GM19239 (cell line): ENCODE measurements at places on chromosomes 3 and 15.

DNA sequence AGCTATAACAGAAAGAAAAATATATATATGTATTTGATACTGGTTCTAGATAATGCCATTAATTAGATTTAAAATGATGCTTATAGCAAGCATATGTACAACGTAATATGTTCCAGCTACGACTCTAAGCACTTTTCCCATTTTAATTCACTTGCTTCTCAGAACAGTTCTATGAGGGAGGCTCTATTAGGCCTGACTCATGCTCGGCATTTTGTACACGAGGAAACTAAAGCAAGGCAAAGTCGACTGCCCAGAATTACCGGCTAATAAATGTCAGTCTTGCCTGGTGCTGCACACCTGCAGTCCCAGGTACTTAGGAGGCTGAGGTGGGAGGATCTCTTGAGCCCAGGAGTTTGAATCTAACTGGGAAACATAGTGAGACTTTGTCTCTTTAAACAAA is 106.0 kb downstream of the PTPRG start:
- no peak for DNase-seq

GRCh38 chr15:95304947-95305400 is 1025.5 kb upstream of the NR2F2 start:
- DNase-seq, result no peak

GRCh38 chr3:196789885-196790359 is 50.3 kb downstream of the PAK2 start:
- DNase-seq, result no peak

- no peak for DNase-seq
Measured at GRCh38 chr3:58043933-58044332, 35.7 kb downstream of the FLNB start.

DNA sequence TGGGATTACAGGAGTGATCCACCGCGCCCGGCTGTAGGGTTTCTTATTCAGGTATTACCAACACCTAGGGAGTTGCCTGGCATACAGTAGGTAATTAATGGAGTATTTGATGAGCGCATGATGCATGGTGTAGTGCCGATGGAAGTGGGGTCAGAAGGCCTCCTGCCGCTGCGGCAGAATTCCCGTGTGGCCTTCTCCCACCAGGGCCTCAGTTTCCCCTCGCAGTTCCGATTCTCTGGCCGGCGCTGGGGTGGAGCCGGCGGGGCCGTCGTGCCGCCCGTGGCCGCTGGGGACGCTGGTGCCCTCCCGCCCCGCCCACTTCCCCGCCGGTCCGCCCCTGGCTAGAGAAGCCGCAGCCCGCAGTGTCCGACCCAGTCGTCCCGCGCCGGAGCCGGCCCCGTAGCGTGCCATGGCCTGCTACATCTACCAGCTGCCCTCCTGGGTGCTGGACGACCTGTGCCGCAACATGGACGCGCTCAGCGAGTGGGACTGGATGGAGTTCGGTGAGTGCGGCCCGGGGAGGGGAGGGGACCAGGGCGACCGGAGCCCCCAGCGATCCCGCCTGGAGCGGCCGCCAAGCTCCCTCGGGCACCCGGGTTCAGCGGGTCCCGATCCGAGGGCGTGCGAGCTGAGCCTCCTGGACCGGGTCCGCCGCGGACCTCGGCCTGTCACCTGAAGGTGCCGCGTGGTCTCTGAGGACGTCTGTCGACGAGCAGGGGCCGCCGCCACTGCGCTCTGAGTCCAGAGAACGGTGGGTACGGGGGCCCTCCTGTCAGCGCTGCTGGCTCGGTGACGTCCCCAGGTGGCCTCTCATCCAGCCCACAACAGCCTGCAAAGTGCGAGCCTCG is at the start of gene IRAK2:
Gene IRAK2, plus strand, starts transcription at position 374 of the 848 bp plus-strand sequence. Its CDS starts 36 bp downstream, at position 410.
- DNase-seq, result peak; percentile 73

DNA sequence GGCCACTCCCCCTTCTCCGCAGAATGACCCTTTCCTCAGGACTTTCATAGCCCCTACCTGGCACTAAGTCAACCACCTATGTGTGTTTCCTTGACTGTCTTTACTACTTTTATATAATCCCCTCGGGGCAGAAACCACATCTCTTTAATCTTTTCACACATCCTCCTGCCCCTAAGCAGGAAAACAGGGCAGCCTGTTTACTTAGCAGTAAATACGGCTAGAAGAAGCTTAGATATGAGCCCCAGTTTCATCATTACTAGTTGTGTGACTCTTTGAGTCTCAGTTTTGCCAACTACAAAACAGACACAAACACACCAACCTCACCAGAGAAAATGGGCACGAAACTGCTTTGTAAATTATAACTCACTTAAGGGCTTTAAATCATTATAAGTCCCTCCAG is 98.3 kb downstream of the CYP19A1 start:
- DNase-seq, result no peak

DNA sequence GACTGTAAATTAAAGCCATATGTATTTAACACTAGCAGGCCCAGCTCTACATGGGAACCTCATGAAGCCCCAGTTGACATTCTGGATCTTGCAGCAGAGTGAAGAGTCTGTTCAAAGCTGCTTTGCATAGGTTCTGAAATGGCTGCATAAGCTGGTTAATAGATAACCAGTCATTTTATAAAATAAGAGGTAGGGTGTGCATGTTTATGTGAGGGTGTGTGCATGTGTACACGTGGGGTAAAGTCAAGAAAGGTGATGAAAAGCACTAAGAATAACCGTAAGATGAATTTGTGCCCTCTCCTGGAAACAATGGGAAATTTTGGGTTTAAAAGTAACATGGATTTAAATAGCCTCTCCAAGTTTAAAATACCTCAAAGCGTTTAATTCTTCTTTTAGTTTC is 33.0 kb downstream of the PAQR9 start:
- DNase-seq, result no peak

DNA sequence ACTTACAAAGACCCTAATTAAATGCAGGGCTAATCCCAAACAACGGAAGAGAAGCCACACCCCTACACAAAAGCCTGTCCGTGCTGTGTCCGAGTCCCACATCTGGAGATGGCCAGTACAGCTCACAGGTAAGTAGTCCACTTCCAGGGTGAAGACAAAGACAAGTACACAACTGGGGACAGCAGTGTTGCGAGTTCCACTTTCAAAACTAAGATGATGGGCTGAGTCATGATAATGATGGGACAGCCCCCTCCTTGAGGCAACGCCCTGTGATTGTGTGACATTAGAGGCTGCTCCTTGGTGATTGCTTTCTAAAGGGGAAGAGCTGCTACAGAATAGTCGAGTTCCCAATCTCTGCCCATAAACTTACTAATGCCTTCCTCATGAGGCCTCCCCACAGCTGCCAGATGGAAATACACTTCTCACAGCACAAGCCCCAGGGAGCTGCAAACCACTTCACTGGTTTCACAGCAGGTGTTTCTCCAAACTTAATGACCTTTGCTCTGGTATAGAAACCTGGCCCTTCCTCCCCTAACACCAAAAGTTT is 27.6 kb downstream of the RFT1 start:
- DNase-seq, result peak; percentile 62

DNA sequence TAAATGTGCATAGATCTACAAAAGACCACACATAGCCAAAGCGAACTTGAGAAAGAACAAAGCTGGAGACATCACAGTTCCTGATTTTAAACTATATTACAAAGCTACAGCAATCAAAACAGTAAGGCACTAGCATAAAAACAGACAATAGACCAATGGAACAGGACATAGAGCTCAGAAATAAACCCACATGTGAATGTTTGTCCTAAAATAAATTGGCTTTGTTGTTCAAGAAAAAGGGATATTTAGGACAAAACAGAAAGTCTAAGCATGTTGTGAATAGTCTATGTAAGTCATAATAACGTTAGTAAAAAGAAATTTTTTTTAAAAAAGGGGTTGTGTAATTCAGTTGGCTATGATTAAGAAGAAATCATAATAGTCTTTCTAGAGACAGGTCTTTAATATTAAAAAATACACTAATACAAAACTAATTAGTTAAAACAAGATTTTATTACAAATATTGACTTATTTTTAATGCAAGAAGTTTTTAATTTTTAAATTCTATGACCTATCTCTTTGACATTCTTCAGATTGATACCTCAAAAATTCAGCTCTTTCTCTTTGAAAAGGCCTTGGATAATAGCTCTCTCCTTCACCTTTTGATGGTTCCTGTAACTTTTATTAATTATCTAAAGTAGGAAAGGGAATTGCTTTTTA is 11.6 kb downstream of the TMEM212 start:
- DNase-seq, result no peak

DNA sequence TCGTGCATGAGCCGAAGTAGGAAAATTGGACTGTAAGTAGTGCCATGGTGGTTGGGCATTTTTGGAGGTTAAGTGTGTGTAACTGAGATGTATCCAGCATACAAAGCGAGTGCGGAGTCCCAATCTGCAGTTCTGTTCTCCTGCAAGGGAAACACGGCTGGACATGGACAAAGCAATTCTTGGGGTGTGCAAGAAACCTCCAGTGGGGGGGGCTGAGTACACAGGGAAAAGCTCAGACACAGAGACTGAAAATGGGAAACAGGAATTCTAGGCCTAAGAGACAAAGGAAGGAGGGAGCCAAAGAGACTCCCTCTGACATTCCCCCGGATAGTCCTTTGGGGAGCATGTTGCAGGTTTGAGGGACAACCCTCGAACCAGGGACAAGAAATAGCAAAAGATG is 83.2 kb upstream of the PLSCR4 start:
- no peak for DNase-seq

DNA sequence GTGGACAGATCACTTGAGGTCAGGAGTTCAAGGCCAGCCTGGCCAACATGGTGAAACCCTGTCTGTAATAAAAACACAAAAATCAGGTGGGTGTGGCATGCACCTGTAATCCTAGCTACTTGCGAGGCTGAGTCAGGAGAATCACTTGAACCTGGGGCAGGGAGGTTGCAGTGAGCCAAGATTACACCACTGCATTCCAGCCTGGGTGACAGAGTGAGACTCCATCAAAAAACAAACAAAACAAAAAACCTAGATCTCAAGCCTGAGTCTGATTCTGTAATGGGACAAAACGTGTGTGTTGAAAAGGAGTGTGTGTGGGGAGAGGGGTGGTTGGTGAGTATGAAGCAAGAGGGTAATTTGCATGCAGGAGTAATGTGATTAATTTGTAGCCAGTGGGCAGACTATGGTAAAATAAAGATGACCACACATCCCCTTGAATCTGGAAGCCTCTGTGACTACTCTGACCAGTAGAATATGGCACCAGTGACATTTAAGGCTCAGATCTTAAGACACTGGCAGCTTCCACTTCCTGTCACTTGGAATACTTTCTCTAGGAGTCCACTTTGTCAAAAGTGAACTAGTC is 18.4 kb upstream of the OPA1 start:
- no peak for DNase-seq

- DNase-seq, result no peak
Measured at GRCh38 chr15:73617301-73617831, 15.8 kb downstream of the NPTN start.

GRCh38 chr3:61697301-61697700 is 135.9 kb downstream of the PTPRG start:
- DNase-seq, result no peak

DNA sequence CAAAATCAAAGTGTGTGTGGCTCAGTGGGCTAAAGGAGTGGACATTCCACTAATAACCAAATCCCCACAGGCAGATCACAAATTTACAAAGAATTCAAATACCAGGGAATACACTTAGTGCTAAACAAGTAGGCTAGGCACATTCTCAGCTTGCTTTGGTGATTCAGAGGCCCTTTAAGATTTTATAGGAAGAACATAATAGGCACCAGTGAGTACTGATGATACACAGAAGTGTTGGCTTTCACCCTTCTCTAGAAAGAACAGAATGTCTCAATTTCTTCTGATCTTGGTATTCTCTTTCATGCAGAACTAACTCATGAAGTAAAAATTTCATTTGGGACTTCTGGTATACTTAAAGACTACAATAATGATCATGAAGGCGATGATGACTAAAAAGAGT is 55.0 kb downstream of the POLR2M start:
- no peak for DNase-seq

DNA sequence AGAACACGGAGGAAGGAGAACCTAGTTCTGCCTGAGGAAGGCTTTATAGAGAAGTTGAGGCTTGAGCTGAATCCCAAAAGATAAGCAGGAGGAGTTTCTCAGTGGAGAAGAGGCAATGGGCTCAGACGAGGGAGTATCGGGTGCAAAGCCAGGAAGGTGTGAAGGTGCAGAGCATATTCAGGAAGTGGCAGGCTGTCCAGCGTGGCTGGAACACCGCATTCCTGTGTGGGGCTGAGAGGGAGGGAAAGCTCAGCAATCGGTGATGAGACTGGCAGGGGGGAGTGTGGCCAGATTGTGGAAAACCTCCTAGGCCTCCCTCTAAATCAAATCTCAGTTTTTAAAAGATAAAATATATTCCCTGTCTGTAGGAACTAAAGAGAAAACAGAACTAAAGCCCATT is 63.0 kb downstream of the ARHGAP31 start:
- no peak for DNase-seq

DNA sequence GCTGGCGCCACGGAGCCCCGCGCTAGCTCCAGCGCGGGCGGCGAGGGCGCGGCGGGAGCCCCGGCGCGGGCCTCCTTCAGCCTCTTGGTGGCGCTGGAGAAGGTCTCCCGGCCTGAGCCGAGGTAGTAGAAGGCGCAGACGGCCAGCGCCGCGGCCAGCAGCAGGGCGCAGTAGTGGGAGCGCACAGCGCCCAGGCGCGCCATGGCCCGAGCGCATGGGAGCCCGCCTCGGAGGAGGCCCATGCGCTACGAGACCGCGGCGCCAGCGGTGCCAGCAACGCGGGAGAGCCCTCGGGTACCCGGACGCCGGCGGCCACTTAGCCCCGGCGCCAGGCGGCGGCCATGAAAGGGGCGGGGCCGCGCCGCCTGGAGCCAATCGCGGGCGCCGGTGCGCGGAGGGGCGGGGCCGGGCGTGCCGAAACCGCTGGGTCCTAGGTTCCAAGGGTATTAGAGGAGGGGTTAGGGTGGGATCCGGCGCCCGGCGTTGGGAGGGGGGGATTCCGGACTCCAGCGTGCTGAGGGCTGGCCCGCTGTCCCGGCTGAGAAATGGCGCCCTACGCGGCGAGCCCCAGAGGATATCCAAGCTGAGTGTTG is at the start of gene XXYLT1:
Gene XXYLT1, minus strand, starts transcription at position 343 of the 593 bp plus-strand sequence. Its CDS starts 101 bp downstream, at position 242.
- peak; percentile 75 for DNase-seq

- DNase-seq, result no peak
Measured at GRCh38 chr15:100338971-100339444, 2.8 kb downstream of the ADAMTS17 start.

DNA sequence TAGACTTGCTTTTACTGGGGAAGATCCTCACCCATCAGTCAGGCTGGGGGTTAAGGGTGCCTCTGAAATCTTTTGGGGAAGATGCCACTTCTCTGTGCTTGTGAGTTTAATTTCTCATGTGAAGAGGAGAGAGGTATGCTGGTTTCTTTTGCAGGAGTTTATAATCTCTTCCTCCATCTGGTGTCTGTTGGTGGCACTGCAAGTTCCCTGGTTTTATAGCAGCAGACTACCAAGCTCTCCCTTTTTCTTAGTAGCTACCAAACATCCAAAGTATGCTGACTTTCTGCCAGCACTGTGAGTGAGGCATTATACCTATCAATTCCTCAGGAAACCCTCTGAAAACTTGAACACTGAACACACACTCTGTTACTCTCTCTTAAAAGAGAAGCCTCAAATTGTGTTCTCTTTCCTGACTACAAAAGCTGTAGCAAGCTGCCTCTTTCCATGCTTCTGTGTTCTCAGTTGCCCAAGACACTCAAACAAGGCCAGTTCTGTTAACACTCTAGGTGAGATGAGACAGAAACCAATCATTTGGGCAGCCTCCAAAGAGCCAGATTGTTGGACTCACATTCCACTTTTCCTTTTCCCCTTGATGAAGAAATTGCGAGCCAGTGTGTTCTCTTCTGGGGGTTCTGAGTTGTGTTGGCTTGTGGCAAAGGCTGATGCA is 299.5 kb downstream of the GAP43 start:
- no peak for DNase-seq
